Glomerular endothelial cell (primary cell): ENCODE measurements at places on chromosomes 6 and 20.

- no peak for DNase-seq
Measured at GRCh38 chr20:24066076-24066700, 77.6 kb upstream of the GGTLC1 start.

DNA sequence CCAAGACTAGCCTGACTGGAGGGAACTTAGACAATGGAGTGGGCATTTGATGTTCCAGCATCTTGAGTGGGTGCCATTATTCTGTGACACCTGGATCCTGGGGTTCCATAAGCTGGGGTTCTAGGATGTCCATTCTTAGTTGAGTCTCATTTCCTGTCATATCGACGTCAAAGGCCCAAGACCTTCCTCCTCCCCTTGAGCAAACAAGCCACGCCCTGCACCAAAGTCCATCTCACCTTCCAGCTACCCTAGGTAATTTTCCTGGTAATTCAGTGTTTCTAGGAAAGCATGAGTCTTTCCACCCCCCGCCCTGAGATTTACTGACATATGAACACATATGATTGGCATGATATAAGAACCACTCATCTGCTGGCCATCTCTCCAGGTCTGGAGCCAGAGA lies at the start of gene TRIM40:
Gene TRIM40 (plus strand): TSS at position 384 of the 400 bp plus-strand sequence. CDS start 897 bp downstream, outside the sequence.
- no peak for DNase-seq

GRCh38 chr20:32650401-32650944 lies 23.3 kb downstream of the C20orf203 start:
- no peak for DNase-seq

GRCh38 chr20:48728042-48728825 lies 99.6 kb downstream of the PREX1 start:
- DNase-seq: no peak

GRCh38 chr6:133055441-133055966 lies 185.7 kb upstream of the EYA4 start:
- DNase-seq: no peak

DNA sequence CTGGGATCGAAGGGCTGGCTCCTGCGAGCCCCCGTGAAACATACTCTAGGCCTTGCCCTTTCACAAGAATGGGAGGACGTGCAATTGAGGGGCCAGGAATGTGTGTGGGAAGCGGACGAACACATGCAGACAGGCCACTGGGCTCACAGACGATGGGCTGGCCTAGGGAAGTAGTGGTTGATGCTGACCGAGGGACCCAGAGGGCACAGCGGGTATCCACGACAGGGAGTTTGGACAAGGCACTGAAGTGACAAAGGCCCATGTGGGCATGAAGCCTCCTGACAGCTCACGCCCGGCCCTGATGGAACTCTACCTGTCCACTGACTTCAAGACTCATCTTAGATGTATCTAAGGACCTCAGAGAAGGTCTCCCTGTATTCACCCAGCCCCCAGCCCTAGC lies 52.2 kb downstream of the MYH7B start:
- no peak for DNase-seq

- no peak for DNase-seq
Measured at GRCh38 chr20:43909720-43910119, 4.9 kb upstream of the TOX2 start.

GRCh38 chr6:130859161-130859867 lies 32.1 kb downstream of the SMLR1 start:
- DNase-seq: no peak
